ENCODE measurements at places on chromosomes 12 and 14. TPM values are rescaled to one million over a fixed set of nuclear protein-coding genes. Genes with fewer than 3 reads are reported as not detected.
A peak's percentile ranks its signal among the peaks of the same experiment; 100 is the strongest.

DNA sequence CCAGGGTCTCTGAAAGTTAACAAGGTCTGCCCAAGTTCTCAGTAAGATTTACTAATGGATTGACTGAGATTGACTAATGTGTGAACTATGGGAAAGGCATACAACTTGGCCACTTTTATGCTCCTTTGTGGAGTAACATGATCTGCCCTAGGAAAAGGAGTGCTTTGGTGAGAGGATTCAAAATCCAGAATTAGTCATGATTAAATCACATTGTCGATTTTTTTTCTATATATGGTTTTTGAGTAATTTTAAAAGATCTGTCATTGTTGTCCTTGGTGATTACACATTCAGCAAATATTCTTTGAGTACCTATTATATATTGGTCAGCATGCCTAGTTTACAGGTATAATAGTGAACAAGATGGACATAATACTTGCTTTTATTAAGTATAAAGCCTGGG, 147.7 kb upstream of the SYT10 start:
- DNase-seq = no peak

DNA sequence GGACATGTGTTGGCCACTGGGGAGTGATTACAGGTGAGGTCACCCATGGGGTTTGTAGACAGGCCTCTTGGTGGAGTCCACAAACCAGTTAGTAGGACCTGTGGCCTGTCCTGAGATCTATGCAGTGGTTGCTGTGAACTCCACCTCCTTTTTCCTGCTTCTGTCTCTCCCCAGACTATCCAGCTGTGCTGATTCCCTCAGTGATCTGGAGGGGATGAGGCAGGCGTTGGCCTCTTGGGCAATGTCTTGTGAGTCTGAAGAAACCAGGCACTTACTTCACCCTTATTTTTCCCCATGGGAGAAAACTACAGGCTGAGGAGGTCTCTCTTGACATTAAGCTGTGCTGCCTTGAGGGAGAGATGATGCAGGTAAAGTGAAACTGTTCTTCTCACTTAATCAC, 257.2 kb upstream of the PRICKLE1 start:
- DNase-seq = no peak

DNA sequence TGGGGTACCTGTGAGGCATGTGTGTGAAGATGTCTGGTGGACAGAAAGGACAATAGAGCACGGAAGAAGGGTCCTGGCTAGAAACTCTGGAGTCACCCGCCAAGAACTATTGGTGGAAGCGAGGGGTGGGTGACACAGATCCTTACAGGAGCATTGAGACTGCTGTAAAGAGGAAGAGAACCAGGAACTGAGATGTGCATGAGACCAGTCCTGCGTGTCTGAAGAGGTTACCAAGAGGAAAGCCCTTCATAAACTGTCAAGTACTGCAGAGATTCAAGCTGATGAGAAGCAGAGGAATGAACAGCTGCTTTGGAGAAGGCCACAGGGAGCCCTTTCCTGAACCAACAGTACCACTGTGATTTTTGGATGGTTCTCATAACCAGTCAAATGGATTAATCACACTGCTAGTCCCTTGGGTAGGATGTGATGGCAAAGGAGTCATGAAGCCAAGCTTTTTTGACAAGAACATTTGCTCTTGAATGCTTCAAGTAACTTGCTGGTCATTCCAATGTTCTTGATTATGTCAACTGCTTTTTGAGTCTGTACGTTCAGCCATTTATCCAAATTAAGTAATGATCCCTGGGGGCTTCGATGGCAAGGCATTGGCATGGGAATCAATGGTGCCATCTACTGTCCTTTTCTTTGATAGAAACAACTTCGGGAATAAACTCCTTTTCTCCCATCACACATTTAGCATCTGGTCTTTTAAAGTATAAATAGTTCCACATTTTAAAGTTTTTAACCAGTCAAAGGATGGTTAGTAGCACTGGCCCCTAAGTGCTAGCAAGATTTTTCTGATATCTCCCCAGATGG, 42.9 kb downstream of the GPR135 start:
- DNase-seq = no peak

DNA sequence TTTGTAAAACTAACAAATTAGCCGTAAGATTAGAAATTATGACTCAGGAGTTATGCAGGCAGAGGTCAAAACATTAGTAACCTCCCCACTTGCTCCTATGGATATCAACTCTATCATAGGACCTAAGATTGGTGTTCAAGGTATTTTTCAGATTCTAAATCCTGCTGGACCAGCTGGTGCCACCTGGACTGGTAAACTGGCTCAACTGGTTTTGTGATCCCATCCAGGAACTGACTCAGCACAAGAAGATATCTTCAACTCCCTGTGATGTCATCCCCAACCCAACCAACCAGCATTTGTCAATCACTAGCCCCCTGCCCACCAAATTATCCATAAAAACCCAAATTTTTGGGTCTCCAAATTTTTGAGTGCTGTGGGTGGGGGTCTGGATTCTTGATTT, 98.1 kb upstream of the OR4E1 start:
- DNase-seq = no peak

- DNase-seq = no peak
Observed at GRCh38 chr12:2058837-2059236, 6.0 kb downstream of the CACNA1C start.

DNA sequence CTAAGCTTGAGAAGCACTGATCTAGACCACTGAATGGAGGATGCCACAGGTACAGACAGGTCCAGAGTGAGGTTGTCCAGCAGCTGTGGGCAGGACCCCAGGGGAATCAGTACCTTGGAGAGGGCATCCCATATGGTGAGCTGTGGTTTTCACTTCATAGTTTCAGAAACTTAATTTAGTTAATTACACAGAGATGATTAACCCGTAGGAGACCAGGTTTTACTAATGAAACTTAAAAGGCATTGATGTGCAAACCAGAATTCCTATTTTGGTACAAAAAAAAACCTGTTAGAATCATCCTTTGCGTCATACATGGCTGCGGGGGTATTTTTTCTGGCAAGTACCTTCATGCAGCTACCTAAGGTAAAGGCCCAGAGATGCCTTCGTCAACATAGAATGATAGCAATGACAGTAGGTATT, 159.3 kb downstream of the DACT1 start:
- no peak for DNase-seq

DNA sequence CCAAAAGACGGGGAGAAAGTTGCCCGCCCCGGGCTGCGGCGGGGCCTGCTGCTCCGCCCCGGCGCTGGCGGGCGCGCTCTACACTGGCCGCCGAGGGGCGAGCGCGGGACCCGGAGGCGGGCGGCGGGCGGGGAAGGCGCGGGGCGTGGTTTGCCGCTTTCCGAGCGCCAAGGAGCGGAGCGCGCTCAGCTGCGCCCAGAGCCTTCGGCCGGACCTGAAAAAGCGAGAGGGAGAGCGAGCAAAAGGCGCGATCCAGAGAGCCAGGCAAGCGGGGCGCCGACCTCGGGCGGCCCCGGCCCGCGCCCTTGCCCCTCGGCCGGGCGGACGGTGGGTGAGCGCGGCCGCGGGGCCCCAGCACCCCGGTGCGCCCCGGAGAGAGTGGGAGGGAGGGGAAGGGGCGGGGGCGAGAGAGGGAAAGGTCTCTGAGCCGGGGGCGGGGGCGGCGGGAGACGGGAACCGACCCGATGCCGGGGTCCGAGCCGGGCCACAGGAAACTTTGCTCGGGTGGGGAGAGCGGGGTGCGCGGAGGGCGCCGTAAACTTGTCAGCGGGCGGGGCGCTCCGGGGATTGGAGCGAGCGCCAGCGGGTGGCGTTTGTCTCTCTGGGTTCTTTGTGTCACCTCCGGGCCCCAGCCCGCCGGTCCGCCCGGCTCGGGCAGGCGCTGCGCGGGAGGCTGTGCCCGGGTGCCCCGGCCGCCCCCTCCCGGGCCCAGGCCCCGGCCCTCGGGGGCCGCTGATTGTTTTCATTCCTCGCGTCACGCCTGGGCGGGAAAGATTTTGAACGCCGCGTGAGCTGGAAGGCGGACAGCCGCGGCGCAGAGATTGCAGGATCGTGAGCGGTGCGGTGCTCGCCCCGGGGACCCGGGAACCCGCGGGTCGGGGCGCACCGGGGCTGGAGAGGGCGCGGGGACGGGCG, at the start of gene SYNE2:
SYNE2 (plus strand) TSS at position 188 of the 915 bp plus-strand sequence. CDS start 56,145 bp downstream, outside the sequence.
- peak; percentile 92 for DNase-seq

The SLC11A2 gene
- 52.4 TPM for total RNA-seq

The DTX1 gene
- 2.0 TPM for total RNA-seq

All from right cardiac atrium (tissue), 5 donors.